ENCODE measurements at places on chromosomes 7 and 10.

GRCh38 chr10:7233259-7233991, 177.4 kb downstream of the SFMBT2 start:
- DNase-seq: no peak

DNA sequence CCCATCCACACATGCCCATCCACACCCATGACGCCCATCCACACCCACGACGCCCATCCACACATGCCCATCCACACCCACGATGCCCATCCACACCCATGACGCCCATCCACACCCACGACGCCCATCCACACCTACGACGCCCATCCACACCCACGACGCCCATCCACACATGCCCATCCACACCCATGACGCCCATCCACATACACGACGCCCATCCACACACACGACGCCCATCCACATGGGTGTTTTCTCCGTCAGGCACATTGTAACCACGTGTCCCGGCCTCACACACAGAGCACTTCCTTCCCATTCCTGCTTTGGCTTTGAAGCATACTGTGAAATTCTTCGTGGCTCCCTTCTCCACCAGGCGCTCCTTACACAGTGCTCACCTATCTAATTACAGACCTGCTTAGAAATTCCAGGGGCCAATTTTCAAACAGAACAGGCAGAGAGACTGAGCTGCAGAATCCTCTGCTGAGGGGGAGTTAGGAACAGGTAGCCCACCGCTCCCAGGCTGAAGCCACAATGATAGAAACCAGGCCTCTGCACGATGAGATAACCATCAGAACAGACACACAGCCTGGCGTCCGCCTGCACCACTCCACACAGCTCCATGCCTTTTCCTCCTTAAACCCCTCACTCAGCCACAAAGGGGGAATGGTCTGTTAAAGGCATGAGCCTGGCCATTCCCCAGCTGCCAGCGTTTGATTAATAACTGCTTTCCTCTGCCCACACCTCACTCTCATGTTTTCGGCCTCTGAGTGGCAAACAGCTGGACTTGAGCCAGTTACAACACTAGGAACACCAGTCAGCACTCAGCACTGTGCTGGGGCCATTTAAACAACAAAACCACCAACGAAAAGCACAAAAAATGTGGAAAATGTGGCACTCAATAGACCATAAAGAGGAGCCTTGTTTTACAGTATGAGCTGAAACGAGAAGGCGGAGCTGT, 501.6 kb downstream of the PTPRN2 start:
- no peak for DNase-seq

- DNase-seq: no peak
Measured at GRCh38 chr7:90777465-90777864, 181.3 kb downstream of the CDK14 start.

DNA sequence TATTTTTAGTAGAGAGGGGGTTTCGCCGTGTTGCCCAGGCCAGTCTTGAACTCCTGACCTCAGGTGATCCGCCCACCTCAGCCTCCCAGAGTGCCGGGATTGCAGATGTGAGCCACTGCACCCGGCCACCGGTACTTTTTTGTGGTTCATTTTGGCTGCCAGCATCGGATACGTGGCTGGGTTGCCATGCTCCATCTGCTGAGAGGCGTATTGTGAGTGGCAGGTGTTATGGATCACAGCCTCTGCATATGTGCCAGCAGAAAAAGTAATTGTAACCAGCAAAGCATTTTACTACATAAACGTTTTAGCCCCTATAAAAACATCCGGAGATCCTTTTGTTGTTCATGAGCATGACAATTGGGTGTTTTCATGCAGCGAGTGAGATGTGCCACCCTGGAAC, 7.1 kb downstream of the FOXK1 start:
- no peak for DNase-seq

DNA sequence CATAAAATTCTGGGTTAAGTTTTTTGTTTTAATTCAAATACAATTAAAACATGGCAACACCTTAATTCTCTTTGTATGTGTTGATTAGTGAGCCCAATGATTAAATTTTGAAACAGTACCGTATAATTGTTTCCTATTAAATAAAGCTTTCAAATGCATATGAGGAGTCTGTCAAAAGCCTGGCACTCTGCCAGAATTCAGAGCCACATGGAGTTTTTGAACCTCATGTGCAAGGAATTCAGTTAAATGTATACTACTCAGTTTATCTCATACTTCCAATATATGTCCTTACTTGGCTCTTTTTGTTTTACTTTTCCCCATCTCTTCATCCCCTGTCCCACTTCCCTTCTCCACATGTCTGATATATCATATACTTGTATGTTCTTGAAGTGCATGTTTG, 165.6 kb upstream of the FAM3C start:
- no peak for DNase-seq

DNA sequence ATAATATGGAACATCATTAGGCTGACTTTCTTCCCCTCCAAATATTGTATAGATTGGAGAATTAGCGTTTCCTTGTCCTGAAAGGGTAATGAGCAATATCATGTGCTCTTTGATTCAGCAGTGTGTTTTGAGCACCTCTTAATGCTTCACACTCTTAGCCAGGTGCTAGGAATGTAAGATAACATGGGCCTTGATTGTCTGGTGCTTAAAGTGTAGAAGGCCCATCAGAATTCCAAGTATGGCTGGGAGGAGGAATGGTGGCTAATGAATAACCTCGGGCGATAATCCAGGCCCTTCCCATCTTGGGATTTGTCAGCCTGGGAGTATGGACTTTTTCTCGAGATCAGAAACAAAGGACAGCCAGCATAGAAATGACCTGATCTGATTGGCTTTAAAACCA, 8.6 kb downstream of the TSPAN13 start:
- no peak for DNase-seq

GRCh38 chr10:59557052-59557451, 152.6 kb downstream of the SLC16A9 start:
- no peak for DNase-seq

DNA sequence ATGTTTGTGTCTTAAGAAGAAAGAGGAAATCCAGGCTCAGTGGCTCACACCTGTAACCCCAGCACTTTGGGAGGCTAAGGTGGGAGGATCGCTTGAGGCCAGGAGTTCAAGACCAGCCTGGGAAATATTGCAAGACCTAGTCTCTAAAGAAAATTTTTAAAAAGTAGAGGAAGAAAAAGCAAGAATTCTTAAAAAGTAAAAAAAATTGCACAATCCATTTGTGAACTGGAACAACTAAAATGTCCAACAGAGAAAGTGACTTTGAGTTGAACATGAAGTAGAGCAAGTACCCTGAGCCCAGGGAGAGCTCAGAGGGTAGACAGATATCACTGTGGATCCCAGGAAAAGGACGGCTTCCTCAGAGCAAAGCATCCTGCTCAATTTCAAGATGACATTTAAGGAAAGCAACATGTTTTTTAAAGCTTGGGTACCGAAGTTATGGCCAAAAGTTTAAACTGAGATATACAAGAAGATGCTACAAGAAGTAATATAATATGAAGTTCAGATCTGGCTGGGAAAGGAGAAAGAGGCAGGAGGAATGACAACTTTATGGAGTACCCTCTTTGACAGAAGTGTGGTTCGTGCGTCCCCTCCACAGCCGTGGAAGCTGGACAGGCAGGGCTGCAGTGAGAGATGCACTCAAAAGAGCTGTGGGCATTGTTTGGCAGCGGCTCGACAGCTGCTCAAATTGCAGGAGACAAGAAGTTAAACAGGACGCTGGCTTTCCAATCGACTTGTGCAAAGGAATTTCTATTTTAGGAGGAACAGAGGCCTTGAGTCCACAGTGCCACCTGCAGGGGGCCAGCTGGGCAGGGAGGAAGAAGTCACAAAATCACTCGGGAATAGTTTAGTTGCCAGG, 201.3 kb downstream of the JCAD start:
- no peak for DNase-seq

DNA sequence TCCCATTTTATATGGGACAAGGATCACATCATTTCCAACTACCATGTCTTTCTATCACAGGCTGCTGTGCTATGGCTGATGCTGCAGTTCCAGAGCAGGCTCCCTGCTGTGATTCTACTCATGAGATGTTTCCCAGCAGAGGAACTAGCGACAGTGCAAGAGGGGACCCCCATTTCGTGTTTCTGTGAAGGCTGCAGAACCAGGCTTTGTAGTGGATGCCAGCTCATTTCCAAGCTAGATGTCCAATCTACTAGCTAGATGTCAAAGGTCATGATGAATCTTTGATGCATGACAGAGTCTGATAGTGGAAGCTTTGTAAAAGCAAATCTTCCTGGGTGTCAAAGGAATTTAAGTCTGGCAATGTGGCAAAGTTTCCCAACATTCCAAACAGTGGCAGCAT, 21.2 kb upstream of the MYO3A start:
- DNase-seq: no peak

GRCh38 chr7:84021292-84021908, 173.2 kb downstream of the SEMA3A start:
- no peak for DNase-seq

DNA sequence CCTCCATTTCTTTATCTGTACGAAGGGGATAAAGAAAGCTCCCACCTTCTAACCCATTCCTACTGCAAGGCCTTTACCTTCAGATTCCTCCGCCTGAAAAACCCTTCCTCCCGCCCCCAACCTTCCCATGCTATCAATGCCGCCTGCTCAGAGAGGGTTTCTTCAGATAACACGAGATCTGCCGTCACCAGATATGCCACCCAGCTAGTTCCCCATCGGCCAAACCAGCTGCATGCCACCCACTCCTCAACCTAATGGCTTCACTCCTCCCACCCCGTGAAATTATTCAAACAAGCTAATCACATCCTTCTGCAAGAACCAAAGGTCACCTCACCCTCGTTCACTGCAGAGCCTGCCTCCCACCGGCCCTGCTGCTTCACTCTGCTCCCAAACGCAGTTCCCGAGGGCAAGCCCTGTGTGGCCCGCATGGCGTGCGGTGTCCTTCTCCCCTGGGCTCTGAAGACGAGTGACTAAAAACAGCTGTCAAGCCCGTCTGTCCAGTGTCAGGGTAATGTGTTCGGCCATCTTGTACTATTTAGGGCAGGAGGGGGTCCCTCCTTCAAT, 46.8 kb upstream of the TMEM213 start:
- no peak for DNase-seq

DNA sequence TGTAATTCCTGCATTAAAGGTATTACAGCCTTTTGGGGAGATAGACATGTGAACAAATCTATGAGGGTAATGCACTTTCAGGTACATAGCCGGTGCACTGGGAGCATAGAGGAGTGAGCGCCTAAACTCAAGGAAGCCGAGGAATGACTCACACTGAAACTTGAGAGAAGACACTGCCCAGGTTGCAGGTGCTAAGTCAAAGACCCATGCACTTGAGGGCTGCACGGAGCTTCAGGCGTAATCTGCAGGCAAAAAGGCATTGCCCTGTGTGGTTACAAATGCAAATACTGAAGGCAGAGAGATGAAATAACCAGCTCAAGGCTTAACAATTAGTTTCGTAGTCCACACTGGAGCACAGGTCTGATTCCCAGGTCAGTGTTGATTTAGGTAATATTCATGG, 51.0 kb upstream of the OSBPL3 start:
- DNase-seq: no peak

GRCh38 chr10:11901833-11902475, 78.8 kb downstream of the PROSER2 start:
- no peak for DNase-seq

DNA sequence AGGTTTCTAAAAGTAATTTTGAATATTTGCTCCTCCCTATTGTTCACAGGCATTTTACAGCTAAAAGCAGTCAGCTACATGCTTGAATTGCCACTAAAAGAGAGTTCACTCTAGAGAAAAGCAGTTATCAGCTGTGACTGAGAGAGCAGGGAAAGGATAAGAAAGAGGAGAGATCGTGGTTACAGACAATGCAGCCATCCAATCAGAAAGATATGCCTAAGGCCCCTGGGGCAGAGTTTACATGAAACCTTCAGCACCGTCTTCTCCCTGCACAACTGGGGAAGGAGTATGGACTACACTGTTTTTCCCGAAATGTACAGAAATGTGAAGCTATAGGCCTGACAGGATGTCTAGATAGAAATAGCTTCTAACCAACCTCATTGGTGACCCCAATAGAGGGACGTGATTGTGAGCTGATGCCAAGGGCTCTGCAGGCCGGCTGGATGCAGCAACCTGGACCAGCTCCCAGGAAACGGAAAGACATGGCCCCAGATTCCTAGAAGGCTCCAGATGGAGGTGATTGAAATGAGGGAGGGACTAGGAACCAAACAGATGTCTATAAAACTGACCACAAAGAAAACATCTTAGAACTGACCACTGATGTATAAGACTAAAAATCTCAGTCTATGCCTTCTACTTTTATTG, 3.2 kb upstream of the VSTM4 start:
- no peak for DNase-seq

DNA sequence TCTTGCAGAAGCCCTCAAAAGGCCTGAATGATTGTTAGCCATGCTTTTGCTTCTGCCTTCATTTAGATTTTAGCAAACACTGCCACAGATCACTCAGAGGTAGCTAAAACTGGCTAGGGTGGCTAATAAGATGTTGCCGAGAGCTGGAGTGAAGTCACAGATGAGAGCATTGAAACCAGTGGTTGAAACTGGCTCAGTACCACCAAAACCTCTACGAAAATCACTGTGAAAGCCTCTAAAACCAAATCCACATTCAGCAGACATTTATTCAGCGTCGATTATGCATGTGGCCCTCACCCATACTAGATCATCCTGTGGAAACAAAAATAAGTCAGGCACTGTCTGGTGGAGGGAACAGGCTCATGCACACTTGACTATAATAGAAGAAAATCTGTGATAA, 50.8 kb downstream of the PIK3CG start:
- DNase-seq: no peak

All from activated naive CD8-positive, alpha-beta T cell treated with anti-CD3 and anti-CD28 coated beads, Interleukin-2, amount 50 U/mL, for 24 hours (primary cell).